ENCODE measurements at places on chromosomes 16 and 17.

- DNase-seq, result peak; percentile 10
Observed at GRCh38 chr16:8173111-8173644, 417.1 kb downstream of the TMEM114 start.

DNA sequence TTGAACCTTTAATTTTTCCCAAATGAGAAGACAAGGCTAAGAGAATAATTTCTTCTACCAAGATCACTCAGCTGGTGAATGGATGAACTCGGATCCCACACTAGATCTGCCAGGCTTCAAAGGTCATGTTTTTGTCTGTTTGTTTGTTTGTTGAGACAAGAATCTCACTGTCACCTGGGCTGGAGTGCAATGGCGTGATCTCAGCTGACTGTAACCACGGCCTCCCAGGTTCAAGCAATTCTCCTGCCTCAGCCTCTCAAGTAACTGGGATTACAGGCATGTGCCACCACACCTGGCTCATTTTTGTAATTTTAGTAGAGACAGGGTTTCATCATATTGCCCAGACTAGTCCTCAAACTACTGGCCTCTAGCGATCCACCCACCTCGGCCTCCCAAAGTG lies 6.6 kb downstream of the ZNF19 start:
- DNase-seq, result no peak

- DNase-seq, result no peak
Observed at GRCh38 chr16:67833030-67833414, 9.1 kb upstream of the THAP11 start.

GRCh38 chr17:81508639-81509206 lies 3.9 kb downstream of the ACTG1 start:
- DNase-seq, result no peak

DNA sequence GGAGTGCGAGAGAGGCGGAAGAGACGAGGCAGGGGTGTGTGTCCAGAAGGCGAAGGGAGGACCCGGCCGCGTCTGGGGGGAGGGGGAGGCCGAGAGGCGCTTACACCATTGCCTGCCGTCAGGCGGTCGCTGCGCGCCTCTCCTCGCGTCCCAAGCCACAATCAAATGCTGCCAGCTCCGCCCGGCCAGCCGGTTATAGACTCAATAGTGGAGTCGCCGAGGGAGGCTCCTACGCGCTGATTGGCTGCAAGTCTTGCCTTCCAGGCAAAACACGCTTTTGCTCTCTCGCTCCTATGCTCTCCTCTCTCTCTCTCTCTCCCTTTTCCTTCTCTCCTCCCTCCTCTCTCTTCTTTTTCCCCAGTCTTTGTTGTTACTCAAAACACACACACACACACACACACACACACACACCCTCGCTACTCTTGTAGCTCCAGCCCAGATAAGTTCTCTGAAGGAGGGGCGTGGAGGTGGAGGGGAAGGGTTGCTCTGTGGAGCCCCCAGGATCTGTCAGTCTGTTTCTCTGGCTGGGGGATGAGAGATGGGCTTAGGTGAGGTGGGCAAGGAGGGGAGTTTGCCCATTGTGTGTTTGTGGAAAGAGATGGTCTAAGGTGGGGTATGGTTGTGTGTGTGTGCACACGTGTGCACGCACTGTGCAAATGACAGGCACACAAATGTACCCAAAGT lies at the start of gene DLX3:
DLX3 (minus strand) TSS at position 170 of the 684 bp plus-strand sequence. CDS start 226 bp downstream, outside the sequence.
- no peak for DNase-seq

DNA sequence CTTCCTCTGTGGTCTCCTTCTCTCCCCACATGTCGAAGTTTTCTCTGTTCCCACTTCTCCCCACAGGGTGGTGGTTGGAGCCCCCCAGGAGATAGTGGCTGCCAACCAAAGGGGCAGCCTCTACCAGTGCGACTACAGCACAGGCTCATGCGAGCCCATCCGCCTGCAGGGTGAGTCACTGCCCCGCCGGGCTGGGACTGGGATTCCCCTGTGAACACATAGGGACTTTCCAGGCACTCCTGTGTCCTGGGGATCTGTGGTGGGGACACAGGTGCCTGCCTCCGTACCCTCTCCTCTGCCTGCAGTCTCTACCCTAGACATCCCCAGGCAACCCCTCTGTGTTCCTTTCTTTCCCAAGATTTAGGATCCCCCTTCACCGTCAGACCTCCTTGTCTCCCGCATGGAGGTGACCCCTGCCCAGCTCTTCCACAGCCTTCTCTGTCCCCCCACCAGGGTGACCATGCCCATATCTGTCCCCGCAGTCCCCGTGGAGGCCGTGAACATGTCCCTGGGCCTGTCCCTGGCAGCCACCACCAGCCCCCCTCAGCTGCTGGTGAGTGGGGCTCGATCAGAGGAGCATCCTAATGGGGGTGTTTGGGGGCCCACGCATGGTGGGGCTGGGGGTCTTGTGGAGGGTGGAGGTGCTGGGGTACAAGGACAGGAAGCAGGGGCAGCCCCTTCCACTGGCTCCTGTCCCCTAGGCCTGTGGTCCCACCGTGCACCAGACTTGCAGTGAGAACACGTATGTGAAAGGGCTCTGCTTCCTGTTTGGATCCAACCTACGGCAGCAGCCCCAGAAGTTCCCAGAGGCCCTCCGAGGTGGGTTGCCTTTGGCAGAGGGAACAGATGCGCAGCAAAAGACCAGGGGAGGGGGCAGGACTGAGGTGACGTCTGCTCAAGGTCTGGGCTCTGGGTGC lies 5.8 kb downstream of the ITGAM start:
- DNase-seq, result peak; percentile 63

GRCh38 chr16:79609861-79610260 lies 9.3 kb upstream of the MAF start:
- no peak for DNase-seq

GRCh38 chr17:18866866-18867813 lies 9.2 kb downstream of the PRPSAP2 start:
- no peak for DNase-seq

- DNase-seq, result no peak
Observed at GRCh38 chr17:7851438-7852261, 3.2 kb upstream of the TMEM88 start.

GRCh38 chr16:12092544-12092921 lies 116.0 kb downstream of the SNX29 start:
- peak; percentile 86 for DNase-seq

- DNase-seq, result no peak
Observed at GRCh38 chr16:23478566-23478965, 25.6 kb upstream of the COG7 start.

Data from kidney epithelial cell (primary cell).